Glomerular endothelial cell (primary cell): ENCODE measurements at places on chromosomes 12 and 14.
A peak's percentile ranks its signal among the peaks of the same experiment; 100 is the strongest.

DNA sequence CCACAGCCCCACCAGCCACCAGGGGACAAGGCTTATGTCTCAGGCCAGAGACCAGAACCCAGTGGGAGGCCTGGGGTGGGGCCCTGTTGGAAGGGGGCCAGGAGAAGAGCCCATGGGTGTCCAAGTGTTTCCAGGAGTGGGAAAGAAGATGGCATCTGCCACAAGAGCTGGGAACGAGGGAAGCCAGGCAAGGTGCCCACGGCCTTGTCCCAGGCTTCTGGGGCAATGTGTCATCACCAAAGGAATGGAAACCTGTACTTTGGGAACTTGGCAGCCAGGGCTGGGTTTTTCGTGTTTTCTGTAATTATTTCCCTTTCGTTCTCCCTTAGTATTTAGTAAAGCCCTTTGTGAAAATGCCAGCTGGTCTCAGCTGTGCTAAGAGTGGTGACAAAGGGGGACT lies 5.3 kb upstream of the PGF start:
- DNase-seq = no peak

DNA sequence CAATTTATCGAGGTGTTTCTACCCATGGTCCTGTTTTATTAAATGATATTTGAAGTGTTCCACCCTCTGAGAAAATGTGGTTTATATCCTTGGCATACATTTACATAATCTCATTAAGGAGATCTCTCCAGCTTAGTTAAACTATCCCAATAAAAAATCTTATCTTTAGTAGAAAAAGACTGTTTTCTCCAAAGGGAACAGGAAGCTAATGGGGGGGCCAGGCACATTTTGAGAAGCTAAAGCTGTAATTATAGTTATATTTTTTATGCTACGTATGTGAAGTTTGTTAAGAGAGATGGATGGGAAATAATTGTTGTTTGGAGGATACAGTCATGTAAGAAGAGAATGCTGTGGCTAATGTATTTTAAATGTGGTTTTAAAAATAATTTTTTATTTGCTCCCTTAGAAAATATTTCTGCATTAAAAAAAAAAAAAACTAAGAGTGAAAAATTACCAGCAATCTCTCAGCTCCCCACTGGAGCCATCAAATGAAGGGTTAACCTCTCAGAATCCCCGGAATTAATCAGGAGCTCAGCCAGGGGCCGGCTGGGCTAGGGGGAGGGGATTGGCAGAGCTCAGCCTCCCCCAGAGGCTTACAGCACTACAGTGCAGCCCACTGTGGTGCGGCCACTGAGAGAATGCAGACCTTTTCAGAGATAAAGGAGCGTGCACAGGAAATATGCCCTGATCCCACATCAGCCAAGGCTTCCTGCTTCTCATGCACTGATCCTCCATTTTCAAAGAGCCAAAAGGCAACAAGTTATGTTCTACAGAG lies 185.8 kb downstream of the EGLN3 start:
- DNase-seq = no peak

GRCh38 chr12:68114606-68115005 lies 44.9 kb downstream of the IFNG start:
- no peak for DNase-seq

DNA sequence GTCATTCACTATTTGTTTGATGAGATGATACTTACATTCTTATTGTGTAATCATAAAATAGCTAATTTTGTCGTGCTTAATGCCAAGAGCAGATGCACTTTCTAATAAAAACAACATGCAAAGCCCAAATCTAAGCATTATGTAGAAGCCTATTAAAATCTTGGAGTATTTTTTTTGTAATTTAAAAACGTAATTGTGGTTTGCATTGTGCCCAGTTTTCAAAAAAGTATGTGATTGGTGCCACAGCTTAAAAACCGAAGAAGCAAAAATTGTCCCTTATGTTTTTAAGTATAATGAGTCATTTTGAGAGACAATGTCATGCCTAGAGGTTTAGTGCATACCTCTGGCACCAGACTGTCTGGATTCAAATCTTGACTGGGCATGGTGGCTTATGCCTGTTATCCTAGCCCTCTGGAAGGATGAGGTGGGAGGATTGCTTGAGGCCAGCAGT lies 464.8 kb upstream of the RGS6 start:
- no peak for DNase-seq

DNA sequence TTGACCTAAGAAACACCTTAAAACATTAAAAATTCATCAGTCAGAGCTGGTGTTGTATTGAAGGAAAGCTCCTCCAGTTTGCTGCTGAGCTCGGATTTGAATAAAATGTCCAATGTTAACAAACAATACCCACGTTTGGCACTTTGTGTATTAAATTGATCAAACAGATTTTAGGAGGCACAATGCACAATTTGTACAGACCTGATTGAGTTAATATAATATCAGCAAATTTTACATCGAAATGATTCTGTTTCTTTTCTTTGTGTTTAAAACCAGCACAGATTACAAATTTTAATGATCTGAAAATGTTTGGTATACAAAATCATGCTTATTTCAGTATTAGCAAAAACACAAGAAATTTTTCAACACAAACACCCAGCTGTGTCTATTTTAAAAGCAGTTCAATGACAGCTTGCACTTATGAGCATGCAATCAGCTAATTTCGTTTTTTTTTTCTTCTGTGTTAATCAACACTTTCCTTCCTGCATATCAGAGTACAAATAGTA lies 2.8 kb upstream of the FOXG1 start:
- DNase-seq = no peak

DNA sequence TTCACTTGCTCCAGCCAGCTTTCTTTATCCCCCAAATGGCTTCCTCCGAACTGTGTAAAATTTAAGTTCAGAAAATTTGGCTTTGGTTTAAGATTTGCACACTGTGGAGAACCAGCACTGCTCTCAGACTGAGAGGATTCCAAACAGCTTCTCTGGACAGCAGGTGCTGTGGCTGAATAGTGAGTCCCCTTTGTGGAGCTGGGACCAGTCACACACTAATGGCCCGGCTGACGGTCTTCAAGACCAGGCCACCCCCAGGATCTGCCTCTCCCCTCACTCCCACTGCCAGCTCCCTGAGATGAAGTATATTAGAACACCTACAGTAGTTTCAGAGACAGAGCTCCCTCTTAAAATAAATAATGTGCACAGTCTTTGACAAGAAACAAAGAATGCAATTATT lies 267.3 kb downstream of the BCAT1 start:
- no peak for DNase-seq

DNA sequence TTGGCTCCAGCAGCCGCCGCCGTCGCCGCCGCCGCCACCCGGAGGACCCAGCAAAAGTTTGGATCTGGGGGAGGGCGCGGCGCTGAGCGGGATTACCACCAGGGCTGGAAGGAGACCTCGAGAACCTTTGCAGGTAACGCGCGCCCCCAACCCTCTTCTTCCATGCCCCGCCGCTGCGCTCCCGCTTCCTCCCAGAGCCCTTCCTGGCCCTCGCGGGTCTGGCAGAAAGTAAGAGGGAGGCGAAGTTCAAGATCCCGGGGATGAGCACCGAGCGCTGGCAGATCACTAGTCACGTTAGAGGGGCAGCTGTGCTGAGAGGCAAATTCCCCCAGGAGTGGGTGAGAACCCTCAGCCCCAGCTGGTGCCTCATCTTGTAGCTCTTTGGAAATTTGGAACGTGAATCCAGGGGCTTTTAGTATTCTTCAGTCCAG lies 3.9 kb downstream of the FLRT2 start:
- no peak for DNase-seq

- DNase-seq = no peak
Observed at GRCh38 chr12:80837342-80837978, 100.3 kb downstream of the LIN7A start.

GRCh38 chr12:102958073-102958829 lies 777 bp downstream of the ASCL1 start:
- no peak for DNase-seq

DNA sequence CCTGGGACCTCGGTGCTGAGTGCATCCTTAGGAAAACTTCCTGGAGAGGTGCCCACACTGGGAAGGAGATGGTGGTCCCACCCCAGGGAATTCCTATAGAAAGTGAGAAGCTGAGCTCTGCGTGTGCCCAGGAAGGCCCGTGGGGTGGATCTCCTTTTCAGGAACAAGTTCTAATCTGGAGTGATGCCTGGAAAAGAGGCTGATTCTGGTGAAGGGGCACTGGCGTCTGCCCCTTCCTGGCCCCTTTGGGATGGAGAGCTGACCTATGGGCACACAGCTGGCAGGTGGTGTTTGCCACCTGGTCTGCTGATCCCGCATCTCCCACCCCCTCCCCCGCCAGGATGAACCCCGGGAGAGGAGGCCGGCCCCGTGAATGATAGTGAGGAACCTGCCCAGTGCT lies 142.0 kb upstream of the RTL1 start:
- DNase-seq = no peak

- no peak for DNase-seq
Observed at GRCh38 chr14:21350539-21350938, 33.3 kb downstream of the SUPT16H start.

DNA sequence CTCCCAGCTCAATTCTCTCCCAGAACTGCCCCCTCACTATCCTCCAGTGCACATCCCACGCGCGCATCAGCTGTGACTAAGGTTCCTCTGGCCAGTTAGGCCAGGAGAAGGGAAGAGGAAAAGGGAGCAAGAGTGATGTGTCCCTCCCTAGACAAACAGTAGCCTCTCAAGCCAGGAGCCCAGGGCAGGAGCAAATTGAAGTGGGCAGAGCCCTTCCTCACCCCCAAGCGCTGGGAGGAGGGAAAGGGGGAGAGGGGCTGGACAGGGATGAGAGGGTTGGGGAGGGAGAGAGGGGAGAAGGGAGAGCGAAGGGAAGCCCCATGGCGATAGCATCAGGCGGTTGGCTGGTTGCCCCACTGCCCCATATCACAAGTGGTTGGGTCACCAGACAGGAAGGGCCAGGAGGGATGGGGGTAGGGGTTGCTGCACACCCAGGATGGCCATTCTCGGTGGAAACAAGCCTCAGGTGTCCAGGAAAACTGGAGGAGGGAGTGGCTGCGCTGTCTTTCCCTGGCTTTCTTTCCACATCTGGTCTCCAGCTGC lies 1.1 kb downstream of the CD63 start:
- DNase-seq = no peak

GRCh38 chr14:87149583-87150354 lies 843.2 kb downstream of the GALC start:
- DNase-seq = no peak

- DNase-seq = peak; percentile 22
Observed at GRCh38 chr12:7144414-7145120, 14.4 kb downstream of the CLSTN3 start.

GRCh38 chr12:132638541-132639408 lies 20.2 kb downstream of the P2RX2 start:
- no peak for DNase-seq

DNA sequence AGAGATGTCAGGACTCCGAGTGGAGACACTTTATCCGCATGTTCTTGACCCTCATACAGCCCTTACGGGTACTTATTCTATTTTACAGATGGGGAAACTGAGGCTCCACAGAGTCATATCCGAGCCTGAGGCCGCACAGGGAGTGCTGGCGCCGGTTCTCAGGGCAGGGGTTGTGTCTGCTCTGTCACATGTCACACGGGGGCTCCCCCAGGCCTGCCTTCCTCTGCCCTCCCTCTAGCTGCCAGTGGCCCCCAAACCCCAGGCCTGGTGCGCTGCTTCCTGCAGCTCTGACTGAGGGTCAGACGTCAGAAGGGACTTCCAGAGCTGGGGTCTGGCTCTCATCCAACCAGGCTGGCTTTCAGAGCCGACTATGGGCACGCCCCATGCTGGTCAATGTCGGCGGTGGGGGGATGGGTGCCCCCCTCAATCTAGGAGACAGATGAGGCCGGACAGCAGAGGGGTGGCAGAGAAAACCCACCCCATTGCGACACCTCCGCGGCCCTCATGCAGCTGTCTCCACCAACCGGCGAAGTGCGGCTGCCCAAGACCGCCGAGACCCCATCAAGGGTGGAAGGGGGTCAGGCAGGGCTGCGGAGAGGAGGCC lies 811 bp upstream of the INF2 start:
- no peak for DNase-seq

GRCh38 chr14:21015312-21015711 lies 9.5 kb downstream of the NDRG2 start:
- DNase-seq = no peak

- no peak for DNase-seq
Observed at GRCh38 chr14:30445852-30446251, 113.1 kb upstream of the G2E3 start.
